Anterior cingulate cortex (tissue), 58 donors: ENCODE measurements at places on chromosomes 7 and 10.

- DNase-seq: no peak
Measured at GRCh38 chr10:130389906-130390305, 253.7 kb downstream of the GLRX3 start.

GRCh38 chr7:108311446-108312168 lies 144.6 kb downstream of the NRCAM start:
- no peak for DNase-seq

DNA sequence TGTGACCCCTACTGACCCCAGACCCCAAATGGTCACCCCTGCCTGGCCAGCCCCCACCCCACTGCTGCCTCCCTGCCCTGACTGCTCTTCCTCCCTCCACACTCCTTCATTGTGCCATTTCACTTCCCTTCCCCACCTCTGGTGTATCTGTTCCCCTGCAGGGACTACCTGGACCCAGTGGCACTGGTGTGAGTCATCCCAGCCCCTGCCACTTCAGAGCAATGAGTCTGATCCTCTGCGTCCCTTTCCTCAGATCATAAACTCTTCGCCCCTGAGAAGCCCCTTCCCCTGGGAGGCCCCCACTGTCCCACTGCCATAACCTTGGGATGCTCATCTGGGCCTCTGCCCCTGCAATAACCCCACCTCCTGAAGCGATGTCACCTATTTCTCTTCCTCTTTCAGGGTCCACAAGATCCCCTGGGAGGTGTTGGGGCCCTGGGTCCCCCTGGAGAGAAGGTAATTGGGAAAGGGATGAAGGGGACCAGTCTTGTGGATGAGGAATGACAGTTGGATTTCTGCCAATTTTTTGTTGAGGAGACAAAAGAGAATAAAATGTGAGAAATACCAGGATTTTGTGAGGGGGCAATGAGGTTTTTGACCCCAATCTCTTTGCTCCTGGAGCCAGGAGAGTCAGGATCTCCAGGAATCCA lies 19.1 kb upstream of the VOPP1 start:
- DNase-seq: no peak

DNA sequence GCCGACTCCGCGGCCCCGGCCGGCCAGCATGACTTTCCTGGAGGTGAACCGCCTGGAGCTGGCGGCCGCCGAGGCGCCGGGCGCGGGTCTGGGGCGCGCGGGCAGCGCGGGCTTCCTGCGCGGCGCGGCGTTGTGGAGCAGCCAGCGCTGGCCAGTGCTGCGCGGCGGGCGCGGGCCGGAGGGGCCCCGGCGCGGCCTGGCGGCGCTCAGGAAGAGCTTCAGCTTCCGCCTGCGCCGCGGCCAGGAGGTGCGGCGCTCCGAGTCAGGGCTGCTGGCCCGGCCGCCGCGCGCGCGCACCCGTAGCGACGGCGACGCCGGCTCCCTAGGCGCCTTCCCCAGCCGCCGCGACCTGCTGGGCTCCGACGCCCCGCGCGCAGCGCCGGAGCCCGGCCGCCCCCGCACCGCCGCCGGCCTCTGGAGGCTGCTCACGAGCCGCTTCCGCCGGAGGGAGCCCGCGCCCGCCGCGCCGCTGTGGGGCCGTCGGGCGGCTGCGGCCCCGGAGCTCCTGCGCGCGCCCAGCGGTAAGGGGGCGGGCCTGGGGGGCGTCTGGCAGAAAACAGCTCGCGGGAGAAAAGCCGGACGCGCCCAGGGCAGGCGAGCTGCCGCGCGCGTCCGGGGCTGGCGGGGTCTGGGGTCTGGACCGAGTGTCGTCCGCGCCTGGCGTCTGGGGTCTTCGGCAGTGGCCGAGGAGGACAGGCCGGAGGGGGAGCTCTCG lies 29.0 kb downstream of the AGAP3 start:
- DNase-seq: no peak

GRCh38 chr10:18713077-18713476 lies 53.8 kb downstream of the ARL5B start:
- no peak for DNase-seq

DNA sequence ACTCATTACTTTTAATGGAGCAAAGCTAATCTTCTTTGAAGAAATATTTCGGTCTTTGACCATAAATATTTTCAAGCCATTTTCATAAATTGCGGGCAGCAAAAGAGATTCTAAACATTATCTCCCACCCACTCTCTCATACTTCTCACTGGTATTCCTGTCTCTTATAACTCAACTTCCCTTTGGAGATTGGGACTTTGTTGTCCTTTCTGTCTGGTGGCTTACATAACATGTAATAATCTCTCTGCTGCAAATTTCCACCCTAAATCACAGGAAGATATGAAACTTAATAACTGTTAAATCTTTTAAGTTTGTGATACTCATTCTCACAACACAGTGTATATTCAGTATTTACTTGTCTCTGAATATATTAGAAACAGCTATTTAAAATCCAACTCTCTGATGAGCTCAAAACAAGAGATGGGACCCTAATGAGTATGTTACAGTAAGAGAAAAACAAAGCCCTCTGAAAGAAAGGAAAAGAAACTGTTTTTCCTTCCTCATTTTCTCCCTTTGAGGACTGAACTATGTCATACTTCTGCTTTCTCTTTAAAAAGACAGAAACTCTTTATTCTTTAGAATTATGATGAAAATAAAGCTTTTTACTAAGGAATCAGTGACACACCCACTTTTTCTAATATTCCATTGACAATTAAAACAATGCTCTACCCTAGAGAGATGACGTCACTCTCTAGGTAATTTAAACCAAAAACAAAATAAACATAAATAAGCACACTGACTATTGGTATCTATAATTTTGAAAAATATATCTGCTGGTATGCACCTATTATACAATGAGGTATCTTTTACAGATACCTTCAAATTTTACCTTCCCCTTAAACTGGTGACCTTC lies 14.7 kb downstream of the CALCR start:
- DNase-seq: no peak

DNA sequence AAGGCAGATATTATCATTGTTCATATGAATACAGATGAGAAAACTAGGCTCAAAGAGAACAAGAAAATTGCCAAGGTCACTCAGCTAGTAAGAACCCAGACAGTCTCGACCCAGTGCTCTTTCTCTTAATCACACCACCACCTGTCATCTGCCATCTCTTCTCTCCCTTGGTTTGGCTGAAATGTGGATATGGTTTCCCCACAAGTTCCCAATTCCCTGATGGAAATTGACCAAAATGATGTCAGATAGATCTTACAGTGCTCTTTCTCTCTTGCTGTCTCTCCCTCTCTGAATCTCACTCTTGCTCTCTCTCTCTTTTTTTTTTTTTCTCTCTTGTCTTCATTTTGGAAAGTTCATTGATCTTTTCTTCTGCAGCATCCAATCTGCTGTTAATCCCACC lies 9.1 kb downstream of the C10orf90 start:
- DNase-seq: no peak

- DNase-seq: no peak
Measured at GRCh38 chr7:158421361-158421760, 166.3 kb downstream of the PTPRN2 start.

DNA sequence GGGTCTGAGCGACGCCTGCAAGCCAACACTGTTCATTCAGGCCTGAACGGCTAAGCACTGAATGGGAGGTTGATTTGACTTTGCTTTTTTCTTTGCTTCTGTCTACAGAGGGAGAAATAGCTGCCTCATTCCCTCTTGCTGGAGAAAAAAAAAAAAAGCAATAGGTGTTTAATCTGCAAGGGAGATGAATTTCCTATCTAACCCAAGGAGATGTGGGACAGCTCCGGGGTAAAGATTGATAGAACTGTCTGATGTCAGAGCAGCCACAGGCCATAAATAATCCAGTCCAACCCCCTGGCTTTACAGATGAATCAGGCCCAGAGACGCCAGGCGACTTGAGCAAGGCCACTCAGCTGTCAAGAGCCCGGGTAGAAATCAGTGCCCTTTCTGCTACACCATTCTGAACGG lies 168.0 kb downstream of the ARHGAP12 start:
- DNase-seq: no peak

DNA sequence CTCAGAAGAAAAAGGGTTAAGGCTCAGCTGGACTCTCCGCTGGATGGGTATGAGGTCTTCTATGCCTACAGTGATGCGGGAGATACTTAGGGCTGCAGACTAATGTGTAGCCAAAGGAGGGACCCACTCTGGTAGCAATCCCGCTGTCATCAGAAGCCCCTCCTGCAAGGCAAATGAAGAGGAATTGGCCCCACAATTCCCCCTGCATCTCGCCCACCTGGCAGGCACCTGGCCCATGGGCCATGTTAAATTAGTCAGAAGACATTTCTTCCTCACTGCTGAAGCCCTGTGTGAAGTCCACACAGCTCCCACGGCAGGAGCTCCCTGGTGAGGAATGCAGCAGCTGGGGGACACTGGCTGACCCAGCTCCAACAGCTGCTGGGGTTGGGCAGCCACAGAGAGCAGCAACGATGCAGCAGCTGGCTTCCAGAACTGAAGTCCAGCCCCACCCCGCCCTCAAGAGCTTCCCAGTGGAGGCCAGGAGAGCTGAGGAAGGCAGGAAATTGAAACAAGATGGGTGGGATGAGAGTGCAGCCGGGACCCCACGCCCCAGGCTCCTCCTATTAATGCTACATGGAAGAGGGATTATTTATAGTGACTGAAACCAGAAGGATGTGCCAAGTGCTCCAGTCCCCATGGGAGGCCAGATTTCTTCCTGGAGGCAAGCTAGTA lies 5.5 kb downstream of the VSTM4 start:
- no peak for DNase-seq
